Left renal pelvis (tissue), 4 donors: ENCODE measurements at places on chromosomes 7 and 10. TPM values are rescaled to one million over a fixed set of nuclear protein-coding genes. Genes with fewer than 3 reads are reported as not detected.

ZSCAN21 gene
- polyA plus RNA-seq: 20.3 TPM

MYL10 gene
- polyA plus RNA-seq: not detected

DNA sequence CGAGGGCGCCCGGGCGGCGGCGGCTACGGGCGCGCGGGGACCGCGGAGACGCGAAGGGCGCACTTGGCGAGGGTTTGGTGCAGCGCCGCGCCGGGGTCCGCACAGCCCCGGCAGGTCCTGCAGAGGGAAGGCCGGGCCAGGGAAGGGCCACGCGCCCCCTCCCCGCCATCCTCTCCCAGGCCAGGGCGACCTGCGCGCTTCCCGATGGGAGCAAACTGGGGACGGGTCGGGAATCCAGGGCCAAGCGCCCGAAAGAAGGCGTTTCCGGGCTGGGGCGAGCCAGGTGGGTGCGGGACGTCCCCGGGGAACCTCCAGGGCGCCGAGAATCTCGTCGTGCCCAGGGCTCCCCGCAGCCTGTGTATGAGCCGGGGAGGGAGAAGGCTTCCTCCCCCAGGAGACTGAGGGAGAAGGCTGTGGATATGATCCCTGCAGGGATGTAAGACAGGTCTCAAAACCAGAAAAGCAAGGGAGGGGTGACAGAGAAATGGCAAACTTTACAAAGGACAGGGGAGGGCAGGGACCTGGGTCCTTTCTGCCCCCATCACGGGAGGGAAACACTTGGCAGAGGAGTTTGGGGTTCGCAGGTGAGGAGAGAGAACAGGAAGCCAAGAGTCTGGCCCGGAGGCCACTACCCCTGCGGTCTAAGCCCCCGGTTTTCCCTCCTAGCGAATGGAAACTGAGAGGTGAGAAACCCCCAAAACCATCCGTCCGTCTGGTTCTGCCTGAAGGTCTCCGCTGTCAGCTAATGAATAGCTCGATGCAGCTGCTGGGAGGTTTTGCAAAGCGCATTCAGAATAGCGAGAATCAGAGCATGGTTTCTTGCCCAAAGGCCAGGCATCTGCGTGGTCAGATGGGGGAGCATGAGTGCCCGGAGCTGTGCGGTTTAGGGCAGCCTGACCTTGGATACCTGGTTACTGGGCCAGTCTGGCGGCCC lies 674 bp downstream of the AMZ1 start:
- no peak for DNase-seq

- DNase-seq: no peak
Measured at GRCh38 chr7:137606061-137606674, 240.6 kb downstream of the DGKI start.

GRCh38 chr10:114400091-114400490 lies 4.2 kb downstream of the AFAP1L2 start:
- no peak for DNase-seq

GRCh38 chr7:33792547-33793105 lies 112.7 kb upstream of the BMPER start:
- no peak for DNase-seq

DNA sequence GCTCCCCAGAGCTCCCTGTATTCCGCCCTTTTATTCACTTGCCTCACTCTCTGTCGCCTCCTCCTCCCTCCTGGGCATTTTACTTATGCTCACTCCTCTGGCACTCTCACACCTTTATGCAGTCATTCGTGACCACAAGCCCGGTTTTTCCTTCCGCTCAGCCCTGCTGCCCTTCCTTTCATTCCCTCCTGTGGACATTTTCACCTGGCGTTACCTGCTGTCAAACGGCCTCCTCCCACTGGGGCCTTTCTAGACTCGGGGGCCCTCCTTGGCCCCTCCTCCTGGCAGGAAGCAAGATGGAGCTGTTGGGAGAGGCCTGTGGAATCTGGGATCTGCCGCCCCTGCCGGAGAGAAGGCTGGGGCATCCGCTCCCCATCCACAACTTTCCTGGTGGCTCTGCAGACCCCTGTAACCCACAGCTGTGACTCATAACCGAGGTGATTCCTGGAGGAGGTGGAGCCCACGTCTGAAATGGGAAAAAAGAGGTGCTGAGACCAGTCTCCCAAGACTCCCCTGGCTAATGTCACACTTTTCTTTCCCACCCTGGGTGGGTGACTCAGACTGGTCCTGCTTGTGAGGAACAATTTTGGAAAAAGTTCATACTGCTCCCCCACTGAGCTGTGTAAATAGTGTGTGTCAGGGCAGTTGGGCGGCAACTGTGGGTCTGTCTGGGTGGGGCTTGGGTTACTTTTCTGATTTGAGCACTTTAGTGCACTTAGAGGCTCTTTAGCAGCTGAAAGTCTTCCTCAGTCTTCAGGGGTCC lies 1.2 kb downstream of the VCL start:
- peak; percentile 69 for DNase-seq

- no peak for DNase-seq
Measured at GRCh38 chr10:78579995-78580394, 488.8 kb upstream of the ZMIZ1 start.

GRCh38 chr10:80081026-80081425 lies 2.6 kb downstream of the TMEM254 start:
- no peak for DNase-seq
